ENCODE measurements at places on chromosomes 5 and 9.

DNA sequence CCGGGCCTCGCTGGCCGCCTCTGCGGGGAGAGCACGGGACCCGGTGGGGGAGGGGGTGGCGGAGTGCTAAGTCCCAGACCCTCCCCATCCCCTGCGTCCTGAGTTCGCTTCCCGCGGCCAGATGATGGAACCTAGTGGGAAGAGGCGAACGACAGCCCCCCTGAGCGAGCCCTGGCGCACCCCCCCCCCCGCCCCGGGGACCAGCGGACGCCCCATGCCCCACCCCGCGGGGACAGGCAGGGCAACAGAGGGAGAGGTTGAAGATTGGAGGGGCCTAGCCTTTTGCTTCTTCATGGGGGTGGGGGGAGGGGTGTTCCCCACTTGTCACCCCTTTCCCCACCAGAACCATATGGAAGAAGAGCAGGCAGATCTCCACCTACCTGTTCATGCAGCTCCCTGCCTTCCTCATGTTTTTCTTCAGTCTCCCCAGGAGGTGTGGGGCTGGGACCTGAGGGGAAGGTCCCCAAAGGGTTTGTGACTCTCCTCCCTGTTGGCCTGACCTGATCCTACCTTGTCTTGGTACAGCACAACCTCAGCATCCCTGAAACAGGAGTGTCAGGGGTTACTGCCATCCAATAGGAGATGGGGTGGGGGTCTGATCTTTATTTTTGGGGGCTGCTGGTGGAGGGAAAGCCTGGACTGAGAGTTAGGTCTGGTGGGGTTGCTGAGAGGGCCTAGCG, 485 bp downstream of the FAM53C start:
- peak; percentile 1 for ATAC-seq

- ATAC-seq, result no peak
Observed at GRCh38 chr5:31888564-31888963, 249.6 kb downstream of the PDZD2 start.

- ATAC-seq, result peak; percentile 78
Observed at GRCh38 chr5:142432961-142433360, 108.1 kb upstream of the SPRY4 start.

- ATAC-seq, result no peak
Observed at GRCh38 chr5:113024076-113024697, 47.6 kb downstream of the DCP2 start.

DNA sequence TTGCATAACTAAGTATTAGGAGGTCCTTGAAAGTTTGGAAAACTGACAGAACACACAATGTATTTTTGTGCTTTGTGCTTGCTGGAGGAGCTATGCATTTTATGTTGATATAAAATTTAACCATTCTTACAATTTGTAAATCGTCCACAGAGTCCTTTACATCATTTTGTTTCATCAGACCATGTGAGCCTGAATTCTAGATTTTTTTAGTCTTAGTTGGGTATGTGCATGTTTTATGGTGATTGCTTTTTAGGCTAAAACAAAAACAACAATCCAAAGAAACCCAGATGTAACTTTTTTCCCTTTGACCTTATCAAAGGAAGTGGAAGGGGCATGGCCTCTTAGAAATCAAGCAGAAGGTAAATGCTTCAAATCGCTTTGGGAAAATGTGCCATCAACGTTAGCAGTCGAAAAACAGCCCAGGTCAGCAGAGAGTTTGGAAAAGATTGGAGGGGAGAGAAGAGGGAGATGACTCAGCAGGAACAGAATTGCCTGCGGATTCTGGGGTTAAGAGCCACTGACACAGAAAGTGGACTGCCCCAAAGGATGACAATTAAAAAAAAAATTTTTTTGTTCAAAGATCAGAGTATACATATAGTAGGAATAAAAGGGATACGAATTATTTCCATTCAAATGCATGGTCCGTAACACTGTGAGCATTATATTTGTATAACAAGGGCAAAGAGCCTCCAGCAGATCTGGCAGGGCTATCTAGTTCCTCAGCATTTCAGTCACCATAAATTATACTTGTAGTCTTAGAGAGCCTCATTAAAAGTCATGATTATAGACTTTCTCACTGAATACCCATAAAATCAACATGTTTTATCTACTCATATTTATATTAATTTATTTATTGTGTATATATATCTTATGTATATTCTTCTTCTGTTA, 253.5 kb upstream of the HAPLN1 start:
- no peak for ATAC-seq

- ATAC-seq, result no peak
Observed at GRCh38 chr5:161030229-161030628, 178.2 kb upstream of the ATP10B start.

- ATAC-seq, result no peak
Observed at GRCh38 chr5:130795037-130795436, 370.0 kb downstream of the HINT1 start.

- no peak for ATAC-seq
Observed at GRCh38 chr5:32145378-32145777, 28.7 kb downstream of the GOLPH3 start.

DNA sequence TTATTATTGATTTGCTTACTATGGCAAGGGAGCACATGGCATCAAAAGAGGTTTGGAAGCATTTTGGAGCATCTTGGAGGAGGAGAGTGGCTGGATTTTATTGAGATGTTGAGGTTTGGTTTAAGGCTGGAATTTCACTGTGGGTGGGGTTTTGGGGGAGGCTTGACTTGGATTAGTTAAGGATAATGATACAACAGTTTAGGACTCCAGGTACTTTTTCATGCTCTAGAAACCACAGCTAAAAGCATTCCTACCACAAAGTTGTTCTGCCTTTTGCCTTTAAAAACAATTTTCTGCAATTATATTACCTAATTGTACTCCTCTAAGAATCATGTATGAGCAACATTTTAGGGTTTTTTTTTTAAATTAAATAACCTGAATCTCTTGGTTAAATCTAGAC, 5.0 kb downstream of the GCNT4 start:
- ATAC-seq, result no peak

Measured in activated CD4-positive, CD25-positive, alpha-beta regulatory T cell treated with anti-CD3 and anti-CD28 coated beads, Interleukin-2, amount 50 U/mL, for 24 hours (primary cell).